CMK (cell line): ENCODE measurements at places on chromosomes 3 and 15.

DNA sequence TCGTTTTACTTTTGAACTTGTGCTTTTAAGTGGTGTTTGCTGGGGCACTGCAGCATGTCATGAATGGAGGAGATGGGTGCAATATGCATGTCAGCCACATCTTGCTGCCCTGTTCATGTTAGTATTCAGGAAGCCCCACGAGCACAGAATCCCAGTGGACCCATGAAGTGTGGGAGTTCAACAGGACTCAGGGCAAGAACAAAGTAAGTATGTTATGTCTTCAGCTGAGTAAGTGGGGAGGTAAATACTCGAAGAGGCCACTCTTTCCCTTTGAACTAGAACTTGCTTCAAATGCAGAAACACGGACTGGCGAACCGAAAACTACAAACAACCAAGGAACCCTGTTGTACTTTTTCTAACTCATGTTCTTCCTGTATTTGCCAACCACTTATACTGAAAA, 23.4 kb downstream of the SOX14 start:
- no peak for DNase-seq

- DNase-seq: no peak
These were observed 17.4 kb upstream of the ARIH1 start for GRCh38 chr15:72456684-72457083.

GRCh38 chr3:174116421-174116820, 718.9 kb downstream of the NLGN1 start:
- no peak for DNase-seq

GRCh38 chr3:69082805-69083204, 1.9 kb upstream of the ARL6IP5 start:
- no peak for DNase-seq

DNA sequence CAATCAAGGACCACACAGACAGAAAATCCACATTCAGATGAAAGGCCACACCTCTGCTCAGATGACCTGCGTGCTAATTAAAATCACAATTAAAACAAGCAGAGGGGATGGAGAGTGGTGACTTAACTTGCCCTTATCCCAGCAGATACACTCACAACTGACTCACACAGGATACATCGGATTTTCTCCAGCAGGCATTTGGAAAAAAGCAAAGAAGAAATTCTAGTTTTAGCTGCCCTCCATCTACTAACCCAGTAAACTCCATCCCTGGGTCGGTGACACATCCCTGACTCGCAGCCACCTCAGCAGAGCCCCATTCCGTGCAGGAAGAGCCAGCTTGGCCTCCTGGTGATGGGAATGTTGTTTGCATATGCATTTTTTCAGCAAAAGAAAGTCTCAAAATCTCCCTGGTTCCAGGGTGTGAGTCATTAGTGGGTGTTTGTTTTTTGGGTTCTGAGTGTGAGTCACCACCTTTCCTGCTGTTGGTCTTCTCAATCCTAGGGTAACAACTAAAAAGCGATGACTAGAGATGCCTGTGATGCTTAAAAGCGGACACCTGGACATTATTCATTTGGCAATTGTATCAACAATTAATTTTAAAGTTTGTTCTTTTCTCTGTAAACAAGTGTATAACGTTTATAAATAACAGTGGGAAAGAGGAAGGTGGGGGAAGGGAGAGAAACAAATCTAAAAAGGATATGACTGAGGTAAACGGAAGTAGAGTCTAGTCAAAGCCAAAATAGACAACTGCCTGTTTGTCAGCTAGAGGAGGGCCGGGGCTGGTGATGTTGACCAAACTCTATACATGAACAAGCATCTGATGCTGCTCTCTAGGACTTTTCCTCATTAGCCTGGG, 49.8 kb upstream of the SLC4A7 start:
- no peak for DNase-seq

GRCh38 chr15:88635318-88635717, 3.5 kb upstream of the ISG20 start:
- DNase-seq: no peak

DNA sequence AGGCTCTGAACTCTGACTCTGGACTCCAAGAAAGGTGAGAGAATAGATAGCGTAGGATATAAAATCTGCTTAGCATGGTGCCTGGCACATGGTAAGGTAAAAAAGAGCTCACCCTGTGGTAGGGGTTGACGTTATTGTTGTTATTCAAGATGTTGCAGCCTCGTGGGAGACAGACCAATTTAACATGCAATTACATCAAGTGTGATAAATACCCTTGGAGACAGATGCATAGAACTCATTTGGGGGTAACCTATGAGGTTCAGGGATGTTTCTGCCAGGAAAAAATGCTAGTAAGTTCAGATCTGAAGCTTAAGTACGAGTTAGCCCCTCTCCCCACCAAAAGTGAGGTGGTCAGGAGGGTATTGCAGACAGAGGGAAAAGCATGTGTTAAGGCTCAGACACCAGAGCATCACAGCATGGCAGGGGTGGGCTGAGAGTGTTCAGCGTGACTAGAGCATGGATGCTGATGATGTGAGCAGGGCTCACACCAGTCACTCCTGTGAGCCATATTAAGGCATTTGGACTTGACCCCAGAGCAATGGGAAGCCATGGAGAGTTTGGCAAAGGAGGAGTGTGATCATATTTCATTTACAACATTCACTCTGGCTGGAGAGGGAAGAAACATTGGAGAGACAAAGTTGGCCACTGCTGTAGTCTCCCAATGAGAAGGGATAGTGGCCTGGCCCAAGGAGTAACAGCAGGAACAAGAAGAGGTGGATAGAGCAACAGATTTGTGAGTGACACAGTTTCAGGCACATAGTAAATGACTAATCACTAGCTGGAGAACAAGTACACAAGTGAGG, 181.0 kb downstream of the UACA start:
- DNase-seq: no peak

DNA sequence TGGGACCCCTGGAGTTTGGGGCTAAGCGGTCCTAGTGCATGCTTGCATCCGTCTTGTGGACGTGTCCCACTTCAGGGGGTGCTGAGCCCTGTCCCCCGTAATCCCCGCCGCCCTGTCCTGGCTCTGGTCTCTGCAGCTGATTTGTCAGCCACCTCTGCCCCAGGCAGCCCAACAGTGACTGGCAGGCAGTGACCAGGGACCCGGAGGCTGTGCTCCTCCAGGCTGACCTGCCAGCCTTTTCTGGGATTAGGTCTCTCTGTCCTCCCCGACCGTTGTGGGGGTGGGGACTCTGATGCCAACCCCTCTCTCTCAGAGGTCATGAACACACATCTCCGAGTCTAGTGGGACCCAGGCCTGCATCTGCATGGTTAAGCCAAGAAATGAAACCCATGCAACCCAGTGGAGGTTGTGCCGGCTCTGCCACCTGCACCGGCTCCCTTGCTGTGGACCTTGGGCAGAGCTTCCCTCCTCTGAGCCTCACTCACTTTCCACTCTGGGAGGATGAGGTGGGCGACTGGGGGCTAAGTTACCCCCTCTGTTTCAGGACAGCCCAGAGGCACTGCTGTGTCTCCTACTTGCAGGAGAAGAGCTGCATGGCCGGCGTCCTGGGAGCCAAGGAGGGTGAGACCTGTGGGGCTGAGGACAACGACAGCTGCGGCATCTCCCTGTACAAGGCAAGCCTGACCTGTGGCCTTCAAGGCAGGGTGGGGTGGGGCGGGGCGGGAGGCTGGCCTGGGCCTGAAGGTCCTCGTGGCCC, 60.2 kb downstream of the FBLN2 start:
- no peak for DNase-seq

- DNase-seq: no peak
These were observed 547.1 kb downstream of the FHIT start for GRCh38 chr3:60703956-60704736.

GRCh38 chr15:66617137-66618090, 51.6 kb upstream of the LCTL start:
- no peak for DNase-seq

- DNase-seq: no peak
These were observed 94.9 kb downstream of the AKAP13 start for GRCh38 chr15:85475317-85475701.

GRCh38 chr3:126481808-126482502, 6.3 kb upstream of the ZXDC start:
- no peak for DNase-seq

DNA sequence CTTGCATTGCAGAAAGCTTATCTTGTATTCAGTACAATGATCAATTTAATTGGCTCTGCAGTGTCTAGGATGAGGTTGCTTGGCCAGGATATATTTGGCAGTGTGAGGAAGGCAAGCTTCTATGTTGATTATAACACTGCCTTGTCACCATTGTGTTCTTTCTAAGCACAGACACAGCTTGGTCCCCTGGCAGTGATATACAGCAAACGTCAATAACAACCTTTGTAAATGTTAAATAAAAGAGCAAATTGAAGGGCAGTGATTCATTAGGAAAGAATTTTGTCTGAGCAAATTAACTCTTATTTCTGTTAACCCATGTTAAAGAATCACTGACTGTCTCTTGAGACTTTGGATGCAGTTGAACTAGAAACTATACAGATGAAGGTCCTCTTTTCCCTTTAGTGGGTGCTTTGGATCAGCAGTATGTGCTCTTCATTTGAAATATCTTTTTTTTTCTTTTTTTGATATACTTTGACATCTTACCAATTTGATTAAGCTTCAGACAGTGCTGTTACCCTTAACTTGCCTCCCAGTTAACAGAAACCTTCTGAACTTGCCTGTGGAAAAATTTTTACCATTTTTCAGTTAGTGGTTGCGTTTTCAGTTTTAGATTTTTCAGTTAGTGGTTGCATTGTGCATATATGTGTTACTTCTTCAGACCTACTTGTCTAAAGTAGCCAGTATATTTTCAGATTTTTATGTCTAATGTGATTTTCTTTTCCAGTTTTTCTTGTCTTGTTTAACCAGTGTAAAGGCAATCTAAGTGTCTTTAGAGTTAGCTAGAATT, 199.8 kb downstream of the TCF12 start:
- DNase-seq: no peak

DNA sequence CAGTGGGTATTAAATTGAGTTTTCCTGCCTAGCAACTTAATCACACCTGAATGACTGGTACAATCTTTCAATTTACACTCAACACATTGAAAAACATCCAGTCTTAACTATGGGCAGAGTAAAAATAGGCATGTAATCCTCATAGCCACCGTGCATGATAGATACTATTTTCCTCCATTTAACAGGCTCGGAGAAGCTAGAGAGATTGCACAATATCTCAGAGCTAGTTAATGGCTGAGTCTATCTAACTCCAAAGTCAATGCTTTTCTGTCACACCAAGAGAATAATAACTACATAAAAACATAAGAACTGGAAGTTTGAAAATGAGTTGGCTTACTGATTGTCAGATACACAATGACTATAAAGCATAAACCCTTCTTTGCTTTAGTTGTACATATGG, 36.8 kb downstream of the LSAMP start:
- no peak for DNase-seq

GRCh38 chr15:61090386-61091288, 138.5 kb downstream of the RORA start:
- no peak for DNase-seq

DNA sequence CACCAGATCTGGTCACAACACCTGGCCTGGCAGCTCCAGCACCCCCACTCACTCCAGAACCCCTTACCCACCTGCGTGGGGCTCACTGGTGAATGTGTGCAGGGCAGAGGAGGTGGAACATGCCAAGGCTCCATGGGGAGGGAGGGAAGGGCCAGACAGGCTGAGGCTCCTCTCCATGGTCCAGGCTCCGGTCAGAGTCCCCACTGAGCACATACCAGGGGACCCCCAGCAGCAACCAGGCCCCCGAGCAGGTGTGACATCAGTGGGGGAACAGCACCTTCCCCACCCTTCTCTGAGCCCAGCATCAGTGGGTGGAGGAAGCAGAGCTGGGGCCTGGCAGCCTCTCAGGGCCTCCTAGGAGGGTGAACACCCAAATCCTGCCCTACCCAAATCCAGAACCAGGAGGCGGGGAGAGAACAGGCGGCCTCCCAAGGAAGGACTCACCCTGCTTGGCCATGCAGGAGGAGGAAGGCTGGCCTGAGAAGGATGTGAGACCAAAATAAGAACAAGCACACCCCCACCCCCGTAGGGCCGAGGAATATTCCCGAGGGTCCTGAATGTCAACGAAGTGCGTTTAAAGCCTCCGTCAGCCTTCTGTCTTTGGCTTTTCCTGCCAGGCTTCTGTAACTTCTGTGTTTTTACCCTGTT, 1.1 kb upstream of the GP9 start:
- DNase-seq: no peak

DNA sequence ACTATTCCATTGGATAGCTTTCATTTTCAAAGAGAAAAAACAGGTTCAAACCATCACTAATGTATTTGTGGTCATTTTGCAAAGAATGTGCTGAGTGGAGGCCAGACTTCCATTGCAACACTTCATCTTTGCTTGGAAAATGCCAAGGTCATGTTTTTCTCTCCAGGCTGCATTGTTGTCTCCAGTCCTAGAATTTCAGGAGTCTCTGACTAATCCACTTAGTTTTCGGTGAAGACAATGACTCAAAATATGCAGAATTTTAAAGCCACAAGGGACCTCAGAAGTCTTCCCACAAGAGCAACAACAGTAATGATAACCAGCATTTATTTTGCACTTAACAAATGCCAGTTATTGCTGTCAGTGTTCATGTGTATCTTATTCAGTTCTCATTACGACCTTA, 277.0 kb downstream of the RYR3 start:
- no peak for DNase-seq

DNA sequence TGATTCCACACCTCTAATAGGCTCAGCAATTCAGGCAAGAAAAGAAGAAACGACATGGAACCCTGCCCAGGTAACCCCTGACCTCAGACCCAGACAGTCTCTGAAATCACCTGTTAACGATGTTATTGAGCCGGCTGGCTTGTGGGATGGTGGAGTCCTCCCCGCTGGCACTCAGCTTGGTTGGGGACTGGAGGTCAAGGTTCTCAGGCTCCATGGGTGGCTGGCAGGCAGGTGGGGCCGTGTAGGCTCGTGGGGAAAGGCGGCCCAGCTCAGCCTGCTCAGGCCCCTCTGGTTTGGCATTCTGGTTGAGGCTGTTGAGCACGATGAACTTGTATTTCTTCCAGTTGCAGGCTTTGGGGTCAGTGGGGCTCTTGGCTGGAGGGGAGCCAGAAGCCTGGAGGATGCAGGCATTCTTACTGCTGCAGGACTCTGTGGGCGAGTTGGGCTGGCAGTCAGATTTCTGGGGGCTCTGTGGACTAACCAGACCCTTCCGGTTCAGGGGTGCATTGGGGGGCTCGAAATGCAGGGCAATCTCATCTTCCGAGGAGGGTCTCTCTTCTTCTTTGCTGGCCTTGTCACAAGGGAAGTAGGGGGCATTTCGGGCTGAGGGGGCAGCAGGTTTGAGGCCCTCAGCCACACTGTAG, 16.2 kb downstream of the BCL6 start:
- DNase-seq: no peak

DNA sequence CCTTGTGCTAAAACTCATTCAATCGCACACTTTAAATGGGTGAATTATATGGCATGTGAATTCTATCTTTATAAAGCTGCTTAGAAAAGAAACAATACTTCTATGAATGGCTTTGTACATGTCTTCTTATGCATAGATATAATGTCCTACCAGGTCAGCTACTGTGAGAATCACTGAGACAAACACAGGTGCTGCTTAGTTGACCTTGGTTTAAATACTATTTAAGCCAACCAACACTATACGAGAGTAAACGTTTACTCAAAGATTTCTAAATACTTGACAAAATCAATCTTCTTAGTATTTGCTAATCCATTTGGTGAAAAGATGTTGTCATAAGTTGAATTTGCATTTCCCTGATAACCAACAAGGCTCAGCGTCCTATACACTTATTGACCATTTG, 260.3 kb downstream of the ADAMTS17 start:
- DNase-seq: no peak
